ENCODE measurements at places on chromosomes 13 and 19. TPM values are rescaled to one million over a fixed set of nuclear protein-coding genes. Genes with fewer than 3 reads are reported as not detected.

SOHLH2 gene
- 5.8 TPM for total RNA-seq

TPTE2 gene
- total RNA-seq = not detected

C3 gene
- total RNA-seq = 9.3 TPM

HIF3A gene
- 31.8 TPM for total RNA-seq

HNRNPA1L2 gene
- total RNA-seq = 9.5 TPM

PDS5B gene
- 41.3 TPM for total RNA-seq

ZNF100 gene
- total RNA-seq = 23.6 TPM

COL5A3 gene
- 1.2 TPM for total RNA-seq

DNA sequence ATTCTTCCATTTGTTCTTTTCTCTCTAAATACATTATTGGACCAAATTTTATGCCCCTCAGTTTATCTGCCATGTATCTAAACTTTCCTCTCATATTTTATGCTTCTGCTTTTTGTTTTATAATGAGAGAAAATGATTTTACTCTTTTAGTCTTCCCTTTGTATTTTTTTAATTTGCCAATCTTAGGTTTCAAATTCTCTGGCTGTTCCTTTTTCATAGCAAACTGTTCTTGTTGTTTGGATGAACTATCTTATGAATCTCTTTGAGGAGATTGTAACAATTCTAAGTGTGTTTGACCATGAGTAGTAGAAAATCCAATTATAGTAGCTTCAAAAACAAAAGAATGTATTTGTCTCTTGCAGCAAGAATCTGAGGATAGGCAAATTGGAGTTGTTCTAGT lies 290.5 kb downstream of the NDFIP2 start:
- no peak for DNase-seq

DNA sequence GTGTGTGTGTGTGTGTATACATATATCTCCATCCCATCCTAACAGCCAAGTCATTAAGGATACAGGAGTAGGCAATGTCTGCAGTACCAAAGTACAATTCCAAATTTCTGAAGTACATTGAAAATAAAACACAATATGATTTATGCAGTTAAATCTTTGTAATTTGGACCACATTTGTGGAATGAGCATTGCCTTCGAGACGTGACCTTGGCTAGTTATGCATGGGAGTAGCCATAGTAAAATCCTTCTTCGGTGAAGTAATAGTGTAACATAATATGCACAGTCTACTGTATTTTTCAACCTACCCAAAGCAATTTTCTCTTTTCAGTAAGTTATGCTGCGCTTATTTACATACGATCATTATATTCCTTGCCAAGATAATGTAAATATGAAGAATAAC lies 665.7 kb upstream of the GPC6 start:
- no peak for DNase-seq

GRCh38 chr19:38265213-38265861 lies 964 bp downstream of the SPINT2 start:
- DNase-seq = no peak

- DNase-seq = no peak
Measured at GRCh38 chr13:34210341-34210740, 392.4 kb downstream of the RFC3 start.

DNA sequence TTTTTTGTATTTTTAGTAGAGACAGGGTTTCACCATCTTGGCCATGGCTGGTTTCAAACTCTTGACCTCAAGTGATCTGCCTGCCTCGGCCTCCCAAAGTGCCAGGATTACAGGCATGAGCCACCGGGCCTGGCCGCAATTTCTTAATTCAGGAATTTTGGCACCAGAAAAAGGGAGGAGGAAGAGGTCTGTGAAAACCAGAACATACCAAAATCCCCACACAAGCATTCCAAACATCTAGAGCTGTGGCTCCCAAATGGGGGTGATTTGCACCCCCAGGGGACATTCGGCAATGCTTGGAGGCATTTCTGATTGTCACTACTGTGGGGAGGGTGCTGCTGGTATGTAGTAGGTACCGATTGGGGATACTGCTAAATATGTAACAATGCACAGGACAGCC lies 40.2 kb upstream of the ABCC4 start:
- no peak for DNase-seq

GRCh38 chr13:74243637-74244526 lies 109.7 kb upstream of the KLF12 start:
- DNase-seq = no peak

DNA sequence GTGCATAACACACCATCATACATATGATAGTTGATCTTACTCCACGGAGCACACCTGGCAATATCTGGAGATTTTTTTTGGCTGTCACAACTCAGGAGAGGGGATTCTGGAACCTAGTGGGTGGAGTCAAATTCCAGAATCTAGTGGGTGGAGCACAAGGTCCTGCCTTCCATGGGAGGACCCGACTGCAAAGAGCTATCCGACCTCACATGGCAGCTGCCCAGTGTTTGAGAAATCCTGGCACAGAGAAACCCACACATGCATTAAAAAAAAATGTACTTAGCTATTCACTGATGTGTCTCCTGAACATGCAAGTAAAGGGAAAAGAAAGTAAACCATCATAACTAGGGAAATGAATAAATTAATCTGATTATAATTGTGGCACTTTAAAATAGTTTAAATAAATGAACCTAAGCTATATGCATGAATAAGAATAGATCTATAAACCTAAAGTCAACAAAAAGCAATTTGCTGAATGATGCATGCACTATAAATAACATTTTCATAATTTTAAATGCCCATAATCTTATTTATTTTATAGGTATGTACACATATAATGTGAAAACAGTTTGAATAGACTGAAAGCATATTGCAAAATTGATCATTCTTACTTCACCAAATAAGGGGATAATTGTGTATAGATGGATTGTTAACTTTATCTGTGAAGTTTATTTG lies 300.3 kb downstream of the MYO16 start:
- no peak for DNase-seq

DNA sequence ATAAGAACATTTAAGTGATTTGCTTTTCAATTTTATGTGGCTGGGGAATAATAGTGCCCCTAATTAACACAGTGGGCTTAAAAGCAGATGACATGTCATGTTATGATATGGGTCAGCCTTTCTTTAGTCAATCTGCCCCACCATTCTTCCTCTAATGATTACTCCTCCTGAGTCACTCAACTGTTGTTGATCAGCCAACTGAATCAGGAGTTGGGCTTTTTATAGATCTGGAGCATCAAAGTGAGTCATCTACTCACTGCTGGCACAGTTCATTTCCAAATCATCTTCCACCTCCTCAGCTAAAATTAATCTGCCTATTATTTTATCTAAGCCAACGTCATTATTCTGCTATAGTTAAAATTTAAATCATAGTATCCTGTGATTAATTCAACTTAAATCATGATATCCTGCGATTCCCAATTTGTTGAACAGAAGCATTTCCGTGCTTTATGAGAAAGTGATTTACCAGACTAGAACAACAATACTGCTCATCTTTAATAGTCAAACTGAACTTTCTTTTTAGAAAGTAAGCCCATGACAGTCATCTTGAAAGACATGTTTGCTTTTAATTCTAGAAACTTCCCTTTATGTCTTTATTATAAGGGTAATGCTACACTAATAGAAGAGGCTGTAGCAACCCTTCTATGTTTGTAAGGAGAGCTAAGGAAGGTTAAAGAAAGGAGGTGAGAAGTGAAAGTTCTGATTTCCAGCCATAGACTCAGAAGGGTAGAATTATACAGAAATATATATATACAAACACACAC lies 551.4 kb downstream of the TBC1D4 start:
- no peak for DNase-seq

DNA sequence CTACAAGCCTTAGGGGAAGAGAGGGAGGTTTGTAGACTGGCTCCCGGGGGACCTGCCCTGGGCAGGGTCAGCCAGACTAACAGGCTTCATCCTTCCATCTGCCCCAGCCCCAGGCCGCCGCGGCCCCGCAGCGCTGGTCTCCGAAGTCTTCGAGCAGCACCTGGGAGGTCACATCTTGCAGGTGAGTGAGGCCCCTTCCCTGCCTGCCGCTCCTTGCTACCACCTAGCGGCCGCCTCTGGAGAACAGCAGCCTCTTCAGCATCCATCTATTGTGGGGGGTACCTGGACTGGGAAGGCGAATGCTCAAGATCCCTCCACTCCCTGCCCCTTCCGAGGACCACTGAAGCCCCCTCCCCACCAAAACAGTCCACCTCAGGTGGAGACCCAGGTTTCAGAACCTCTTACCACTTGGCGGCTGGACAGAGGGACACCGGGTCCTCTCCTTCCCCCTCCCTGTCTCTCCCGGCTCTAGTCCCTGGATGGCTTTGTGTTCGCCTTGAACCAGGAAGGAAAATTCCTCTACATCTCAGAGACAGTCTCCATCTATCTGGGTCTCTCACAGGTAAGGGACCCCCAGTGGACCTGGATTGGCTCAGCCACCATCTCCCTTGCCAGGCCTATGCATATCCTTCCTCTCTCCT lies 12.7 kb downstream of the NPAS1 start:
- peak; percentile 88 for DNase-seq

- no peak for DNase-seq
Measured at GRCh38 chr19:34436716-34437115, 8.5 kb downstream of the UBA2 start.

DNA sequence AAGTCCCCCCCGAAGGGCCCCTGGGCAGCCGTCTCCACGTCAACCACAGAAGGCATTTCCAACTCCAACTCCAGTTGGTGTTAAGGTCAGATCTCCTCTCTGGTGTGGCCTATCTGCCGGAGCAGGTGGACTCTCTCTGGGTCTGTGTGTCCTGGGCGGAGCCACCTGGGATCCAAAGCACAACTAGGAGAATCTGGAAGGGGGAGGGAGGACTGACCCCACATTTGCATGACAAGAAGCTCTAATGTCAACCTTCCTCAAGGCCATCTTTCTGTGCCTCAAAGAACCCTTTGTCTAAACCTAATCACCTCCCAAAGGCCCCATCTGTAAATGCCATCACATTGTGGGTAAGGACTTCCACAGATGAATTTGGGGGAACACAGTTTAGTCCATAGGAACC lies 381.5 kb downstream of the UQCRFS1 start:
- DNase-seq = no peak

- peak; percentile 70 for DNase-seq
Measured at GRCh38 chr19:47430041-47430802, 10.9 kb upstream of the MEIS3 start.

DNA sequence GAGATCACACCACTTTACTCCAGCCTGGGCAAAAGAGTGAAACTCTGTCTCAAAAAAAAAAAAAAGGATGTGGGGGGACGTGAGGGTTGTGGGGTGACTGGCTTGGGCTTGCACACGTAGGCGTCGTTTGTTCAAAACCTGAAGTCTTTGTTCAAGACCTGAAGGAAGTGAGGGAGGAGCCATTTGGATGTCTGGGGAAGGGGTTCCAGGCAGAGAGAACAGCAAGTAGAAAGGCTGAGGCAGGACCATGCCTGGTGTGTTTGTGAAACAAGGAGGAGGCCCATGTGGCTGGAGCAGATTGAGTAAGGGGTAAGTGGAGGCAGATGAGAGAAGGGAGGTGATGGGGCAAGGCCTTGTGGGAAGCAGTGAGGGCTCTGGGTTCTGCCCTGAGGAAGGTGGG lies 27.8 kb downstream of the PIN1 start:
- DNase-seq = no peak

GRCh38 chr19:55493052-55493644 lies 4.9 kb downstream of the SSC5D start:
- no peak for DNase-seq

- DNase-seq = peak; percentile 93
Measured at GRCh38 chr13:78603240-78603957, at the start of gene POU4F1. TSS of gene POU4F1 (minus strand) at chr13:78603552. CDS start at chr13:78603326, 226 bp downstream.

GRCh38 chr19:11322269-11323024 lies 17.0 kb downstream of the RAB3D start:
- no peak for DNase-seq

GRCh38 chr13:25980255-25980654 lies 71.6 kb downstream of the SHISA2 start:
- peak; percentile 58 for DNase-seq

- DNase-seq = no peak
Measured at GRCh38 chr13:66693656-66694055, 536.5 kb downstream of the PCDH9 start.

DNA sequence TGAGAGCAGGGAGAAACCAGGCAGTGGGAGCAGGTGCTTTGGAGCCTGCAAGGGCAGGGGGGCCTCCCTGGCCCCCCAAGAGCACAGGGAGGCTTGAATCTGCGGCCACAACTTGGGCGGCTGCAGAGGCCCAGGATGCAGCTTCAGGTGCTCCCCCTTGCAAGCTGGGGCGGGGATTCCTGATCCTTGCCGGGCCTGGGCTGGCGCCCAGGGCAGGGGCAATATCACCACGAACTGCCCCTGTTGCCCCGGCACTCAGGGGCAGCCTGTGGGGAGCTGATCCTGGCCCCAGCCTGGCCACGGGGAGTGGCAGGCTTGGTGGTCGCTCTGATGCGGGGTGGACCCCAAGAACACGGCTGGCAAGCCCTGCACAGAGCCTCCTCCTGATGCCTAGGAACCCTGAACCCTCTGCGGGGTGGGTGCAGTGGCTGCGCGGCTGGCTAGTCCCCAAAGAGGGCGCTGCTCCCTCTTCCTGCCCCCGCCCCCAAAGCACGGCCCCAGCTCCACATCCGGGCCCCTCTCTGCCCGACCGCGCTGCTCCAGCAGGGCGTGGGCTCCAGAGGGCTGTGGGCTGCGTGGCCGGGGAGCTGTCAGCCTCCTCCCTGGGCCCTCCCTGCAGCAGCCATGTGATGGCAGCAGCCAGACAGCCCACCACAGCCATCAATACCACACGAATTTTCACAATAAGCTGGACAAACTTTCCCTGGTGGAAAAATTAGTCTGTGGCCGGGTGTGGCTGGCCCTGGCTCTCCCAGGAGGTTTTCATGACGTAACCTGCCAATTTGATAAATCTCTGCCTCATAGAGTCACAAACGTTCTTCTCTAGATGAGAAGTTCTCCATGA lies 21.0 kb downstream of the TNFSF9 start:
- peak; percentile 82 for DNase-seq
